GM12878 (cell line): ENCODE measurements at places on chromosomes 4 and X.

DNA sequence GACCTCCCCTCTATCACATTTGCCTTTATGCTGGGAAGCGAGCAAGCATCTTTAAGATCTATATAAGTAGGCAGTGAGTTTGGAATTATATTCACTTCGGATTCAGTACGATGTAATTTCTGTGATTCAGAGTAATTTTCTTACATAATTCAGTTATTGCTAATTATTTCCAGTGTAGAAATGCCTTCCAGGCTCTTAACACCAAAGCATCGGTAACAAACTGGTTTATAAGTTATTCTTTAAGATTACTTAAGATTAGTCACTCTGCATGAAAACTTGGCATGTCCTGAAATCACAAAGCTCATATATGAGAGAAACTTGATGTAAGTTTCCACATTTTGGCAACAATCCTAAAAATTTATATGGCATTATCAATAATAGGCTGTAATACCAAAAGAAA lies 120.8 kb downstream of the ADAMTS3 start:
- DNase-seq: no peak

DNA sequence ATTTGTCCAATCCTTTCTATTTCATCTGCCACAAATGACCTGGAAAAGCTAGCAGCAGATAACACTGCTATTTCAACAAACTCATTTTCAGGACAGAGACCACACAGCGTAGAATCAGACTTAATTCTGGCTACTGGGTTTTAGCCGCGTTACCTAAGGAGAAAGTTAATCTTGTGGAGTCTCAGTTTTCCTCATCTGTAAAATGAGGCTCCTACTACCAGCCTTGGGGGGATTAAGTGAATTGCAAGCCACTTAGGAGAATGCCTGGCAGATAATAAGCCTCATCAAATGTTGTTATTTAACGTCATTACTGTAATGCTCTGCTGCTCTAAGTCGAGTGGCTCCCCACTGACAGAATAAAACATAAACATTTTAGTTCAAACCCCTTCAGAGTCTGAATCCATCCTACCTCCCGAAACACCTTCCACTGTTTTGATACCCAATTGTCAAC lies 1.4 kb downstream of the CCNI start:
- DNase-seq: no peak

DNA sequence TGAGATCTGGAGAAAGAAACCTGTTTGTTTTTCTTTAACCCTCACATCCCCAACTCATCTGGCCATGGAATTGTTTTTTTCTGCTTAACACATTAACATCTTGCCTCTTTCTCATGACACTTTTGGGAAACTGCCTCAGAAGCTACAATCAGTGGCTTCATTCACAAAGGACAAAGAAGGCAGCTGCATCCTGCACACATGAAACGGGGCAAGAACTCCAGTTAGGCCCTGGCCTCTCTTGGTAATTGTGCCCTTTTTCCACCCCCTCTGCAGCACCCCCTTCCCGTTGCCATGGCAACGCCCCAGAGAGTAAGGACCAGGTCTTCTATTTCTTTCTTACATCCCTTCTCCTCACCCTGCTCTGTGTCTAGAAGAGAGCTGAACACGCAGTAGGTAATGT lies 103.4 kb downstream of the PDGFRA start:
- no peak for DNase-seq

DNA sequence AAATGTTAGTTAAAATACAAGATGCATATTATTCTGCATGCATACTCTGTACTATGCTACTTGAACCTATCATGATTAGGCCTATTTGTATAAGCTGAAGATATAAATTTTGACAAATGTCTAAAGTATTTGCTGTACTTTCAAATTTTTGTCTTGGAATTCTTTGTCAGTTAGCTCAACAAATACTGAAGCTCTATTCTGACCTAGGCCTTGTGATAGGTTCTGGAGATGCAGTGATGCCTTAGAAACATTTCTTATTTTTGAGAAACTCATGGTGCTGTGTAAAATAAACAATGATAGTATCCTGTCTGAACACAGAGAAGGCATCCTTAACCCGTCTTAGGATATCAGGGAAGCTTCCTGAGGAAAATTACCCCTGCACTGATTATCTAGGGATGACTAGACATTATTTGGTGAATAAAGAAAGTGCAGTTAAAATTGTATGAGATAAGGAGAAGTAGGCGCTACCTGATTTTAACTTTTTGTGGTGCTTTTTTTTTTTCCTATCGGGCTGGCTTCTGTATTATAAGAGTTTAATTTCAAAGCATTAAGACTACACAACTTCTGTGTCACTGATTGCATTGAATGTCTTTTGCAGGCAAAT lies 43.4 kb downstream of the MOB1B start:
- DNase-seq: no peak

- DNase-seq: no peak
Observed at GRCh38 chr4:23811161-23811560, 78.7 kb downstream of the PPARGC1A start.

GRCh38 chrX:23554304-23554703 lies 113.0 kb upstream of the PRDX4 start:
- no peak for DNase-seq

GRCh38 chr4:71130827-71131603 lies 137.6 kb downstream of the DCK start:
- no peak for DNase-seq

DNA sequence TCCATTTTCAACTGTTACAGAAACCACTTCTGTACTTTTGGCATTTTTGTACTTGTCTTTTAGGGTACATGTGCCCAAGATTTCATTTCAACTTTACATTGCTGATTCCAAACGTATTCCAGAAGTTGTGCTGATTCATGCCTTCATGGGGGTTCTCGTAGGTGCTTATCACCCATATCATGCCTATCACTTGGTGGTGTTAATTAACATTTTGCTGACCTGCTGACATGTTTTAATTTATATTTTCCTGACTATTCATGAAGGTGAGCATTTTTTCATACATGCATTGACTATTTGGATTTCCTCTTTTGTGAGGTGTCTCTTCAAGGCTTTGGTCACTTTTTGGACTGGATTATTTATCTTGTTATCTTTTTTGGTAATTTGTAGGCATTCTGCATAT lies 64.1 kb downstream of the CC2D2A start:
- DNase-seq: no peak

GRCh38 chr4:3177426-3177825 lies 71.5 kb upstream of the MSANTD1 start:
- no peak for DNase-seq

GRCh38 chr4:150164055-150164454 lies 85.8 kb downstream of the DCLK2 start:
- DNase-seq: no peak

DNA sequence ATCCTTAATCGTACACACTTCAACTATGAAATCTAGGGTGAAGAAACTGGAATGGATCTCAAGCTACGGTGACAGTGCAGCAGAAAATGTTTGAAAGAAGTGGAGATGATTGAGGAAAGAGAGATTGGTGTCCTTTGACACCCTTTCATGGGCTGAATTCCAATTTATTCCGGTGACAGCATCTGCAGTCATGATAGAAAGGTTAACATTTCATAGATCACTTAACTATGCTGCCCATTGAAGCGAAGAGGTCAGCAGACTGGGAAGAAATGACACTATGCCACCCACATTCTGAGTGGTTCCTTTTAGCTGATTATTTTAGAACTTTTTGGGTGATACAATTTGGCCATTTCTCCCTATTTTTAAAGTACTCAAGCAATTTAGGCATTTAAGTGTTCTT lies 82.3 kb downstream of the DNAAF6 start:
- DNase-seq: no peak

- no peak for DNase-seq
Observed at GRCh38 chr4:3439391-3439790, 2.4 kb upstream of the HGFAC start.

GRCh38 chrX:134804779-134805178 lies 146.5 kb upstream of the PLAC1 start:
- no peak for DNase-seq

- no peak for DNase-seq
Observed at GRCh38 chr4:17932041-17932440, 89.5 kb downstream of the LCORL start.

DNA sequence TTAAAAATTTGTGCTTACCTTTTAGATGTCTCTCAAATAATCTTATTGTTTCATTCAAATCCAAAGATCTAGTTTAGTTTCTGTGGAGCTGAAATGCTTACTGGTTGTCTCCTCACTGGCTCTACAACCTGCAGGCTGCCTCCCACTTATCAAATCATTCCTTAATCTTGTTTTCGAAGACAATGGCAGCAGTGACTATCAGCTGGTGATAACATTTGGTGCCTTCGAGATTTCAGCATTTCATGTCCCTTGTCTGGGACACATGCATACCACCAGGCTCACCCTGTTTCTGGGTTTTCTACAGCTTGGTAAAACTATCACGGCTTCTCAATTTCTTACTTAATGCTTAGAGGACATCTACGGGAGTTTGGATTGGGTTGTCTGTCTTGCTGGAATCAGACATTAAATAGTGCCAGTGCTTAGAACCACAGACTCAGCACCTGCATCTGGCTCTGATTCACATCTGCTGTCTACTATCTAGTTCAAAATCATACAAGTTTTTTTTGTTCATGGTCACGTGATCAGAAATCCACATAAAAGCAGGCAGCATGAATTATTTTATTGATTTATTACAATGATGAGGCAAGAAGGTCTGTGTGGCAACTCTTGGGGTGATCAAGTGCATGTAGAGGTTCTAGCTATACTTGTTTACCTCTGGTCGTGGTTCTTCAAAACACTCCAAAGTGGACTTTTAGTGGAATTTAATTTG lies 32.0 kb upstream of the SMARCAD1 start:
- no peak for DNase-seq

GRCh38 chrX:46256875-46257274 lies 288.3 kb downstream of the ZNF674 start:
- no peak for DNase-seq

- no peak for DNase-seq
Observed at GRCh38 chr4:37719021-37719420, 32.8 kb upstream of the RELL1 start.

GRCh38 chr4:7040765-7041164 lies 2.4 kb upstream of the TADA2B start:
- DNase-seq: no peak

GRCh38 chr4:6770581-6771228 lies 11.8 kb upstream of the KIAA0232 start:
- no peak for DNase-seq

GRCh38 chr4:8164194-8164565 lies 5.6 kb upstream of the ABLIM2 start:
- no peak for DNase-seq

DNA sequence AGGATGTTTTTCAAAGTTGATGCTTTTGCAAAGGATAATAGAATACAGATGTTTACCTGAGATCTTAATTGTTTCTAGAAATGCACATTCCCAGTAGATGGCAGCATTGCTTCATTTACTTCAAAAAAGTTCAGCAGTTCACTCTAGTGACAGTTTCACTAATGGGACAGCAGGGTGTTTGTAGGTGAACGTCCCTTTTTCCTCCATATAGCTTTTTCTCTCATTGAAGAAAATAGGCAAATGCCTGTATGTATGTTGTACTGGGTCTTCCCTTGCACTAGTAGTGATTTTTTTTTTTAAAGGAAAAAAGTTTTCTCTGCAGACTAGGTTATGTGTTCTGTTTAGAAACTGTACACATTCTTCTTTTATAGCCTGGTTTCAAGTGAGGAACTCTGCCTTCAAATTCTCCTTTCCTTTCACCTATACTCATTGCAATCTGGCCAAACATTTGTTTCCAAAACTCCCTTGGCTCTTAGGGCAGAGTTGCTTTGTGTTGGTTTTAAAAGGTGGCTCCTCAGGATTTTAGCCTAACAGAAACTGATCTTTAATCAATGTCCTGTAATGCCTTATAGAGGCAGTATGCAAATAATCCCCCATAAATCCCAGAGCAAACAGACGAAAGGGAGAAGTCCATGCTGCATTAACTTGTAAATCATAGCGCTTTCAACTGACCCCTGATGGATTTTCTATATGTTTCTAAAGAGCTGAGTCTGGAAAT lies 86.3 kb downstream of the EGF start:
- peak; percentile 38 for DNase-seq

GRCh38 chrX:121307449-121307848 lies 260.0 kb downstream of the GLUD2 start:
- peak; percentile 63 for DNase-seq

DNA sequence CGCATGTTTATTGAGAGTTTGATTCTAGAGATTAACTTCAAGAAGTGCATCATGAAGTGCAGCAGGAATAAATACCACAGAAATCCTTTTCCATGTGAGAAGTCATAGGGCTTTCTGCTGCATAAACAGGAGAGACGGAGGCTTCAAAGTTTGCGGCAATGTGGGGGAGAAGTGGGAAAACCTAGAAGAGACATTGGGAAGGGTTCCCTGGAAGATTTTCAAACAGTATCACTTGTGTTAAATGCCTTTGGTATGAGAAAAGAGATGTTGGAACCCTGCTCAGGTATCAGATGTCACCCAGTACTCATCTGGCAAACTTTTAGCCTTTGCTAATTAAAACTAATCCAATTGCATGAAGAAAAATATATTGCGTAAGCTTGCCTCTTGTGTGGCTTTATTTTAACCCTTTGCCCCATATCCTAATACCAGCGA lies 15.4 kb downstream of the NHS start:
- DNase-seq: no peak

GRCh38 chr4:6405397-6405706 lies 67.1 kb downstream of the PPP2R2C start:
- no peak for DNase-seq

DNA sequence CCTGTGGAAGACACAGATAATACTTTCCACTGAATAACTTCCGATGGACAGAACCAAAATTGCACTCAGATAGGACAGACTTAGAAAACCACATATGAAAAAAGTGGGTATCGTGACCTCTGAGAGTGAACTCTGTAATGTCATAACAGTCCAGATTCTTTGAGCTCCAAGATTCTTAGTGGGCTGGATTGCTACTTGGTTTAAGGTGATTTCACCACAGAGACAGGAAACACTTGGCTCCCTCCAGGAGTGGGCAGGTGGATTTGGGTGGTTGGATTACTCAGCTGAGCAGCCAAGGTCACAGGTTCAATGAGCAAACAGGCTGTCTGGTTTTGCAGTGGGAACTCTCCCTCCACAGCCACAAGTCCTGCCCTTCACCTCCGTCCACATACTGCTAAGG lies 126.0 kb downstream of the AFAP1 start:
- no peak for DNase-seq

GRCh38 chrX:21632027-21632426 lies 26.1 kb downstream of the KLHL34 start:
- no peak for DNase-seq

GRCh38 chrX:46588263-46588662 lies 14.7 kb downstream of the CHST7 start:
- no peak for DNase-seq

- no peak for DNase-seq
Observed at GRCh38 chrX:17005712-17006368, 59.4 kb downstream of the REPS2 start.

GRCh38 chr4:16263056-16263455 lies 36.8 kb upstream of the TAPT1 start:
- DNase-seq: no peak
